ENCODE measurements at places on chromosomes 16 and 17. TPM values are rescaled to one million over a fixed set of nuclear protein-coding genes. Genes with fewer than 3 reads are reported as not detected.

Gene UTS2R
- not detected for total RNA-seq

Gene PRSS8
- total RNA-seq, result not detected

Gene AOC3
- 0.25 TPM for total RNA-seq

Gene SRCIN1
- total RNA-seq, result 29.0 TPM

Gene SLC2A4
- 0.25 TPM for total RNA-seq

Gene CBX2
- total RNA-seq, result 5.7 TPM

Gene SOST
- total RNA-seq, result not detected

Gene PDK2
- 11.1 TPM for total RNA-seq

Measured in temporal lobe (tissue), 4 donors.